ENCODE measurements at places on chromosomes 7 and 10.

- no peak for DNase-seq
Measured at GRCh38 chr10:132785723-132786475, at the start of gene NKX6-2. NKX6-2 (minus strand) TSS chr10:132786147; CDS start chr10:132785948, 199 bp downstream.

DNA sequence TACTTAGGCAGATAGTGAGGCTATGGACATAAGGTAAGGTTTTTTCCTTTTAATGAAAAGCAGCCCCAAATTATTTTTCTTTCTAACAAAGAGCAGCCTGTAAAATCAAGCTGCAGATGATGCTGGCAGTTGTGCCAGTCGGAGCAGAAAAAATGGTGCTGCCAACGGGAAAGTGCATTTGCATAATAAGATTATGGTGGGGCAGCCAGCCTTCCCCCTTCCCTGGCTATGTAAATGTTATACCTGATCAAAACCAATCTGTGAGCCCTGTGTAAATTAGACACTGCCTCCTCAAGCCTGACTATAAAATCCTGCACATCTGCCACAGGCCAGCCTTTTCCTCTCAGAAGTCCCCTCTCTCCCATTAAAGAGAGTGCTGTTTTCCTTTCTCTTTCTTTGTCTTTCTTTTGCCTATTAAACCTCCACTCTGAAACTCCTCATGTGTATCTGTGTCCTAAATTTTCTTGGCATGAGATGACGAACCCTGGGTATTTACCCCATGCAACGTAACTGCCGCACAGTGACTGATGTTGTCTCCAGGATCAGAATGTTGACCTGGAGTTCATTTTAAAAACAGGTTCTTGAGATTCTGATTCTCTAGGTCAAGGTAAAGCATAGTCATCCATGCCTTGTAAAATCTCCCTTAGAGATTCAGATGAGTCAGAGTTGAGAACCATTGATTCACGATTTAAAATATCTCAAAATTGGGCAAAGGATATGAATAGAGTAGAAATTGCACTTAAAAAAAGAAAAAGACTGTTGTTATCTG lies 167.3 kb upstream of the C1GALT1 start:
- no peak for DNase-seq

DNA sequence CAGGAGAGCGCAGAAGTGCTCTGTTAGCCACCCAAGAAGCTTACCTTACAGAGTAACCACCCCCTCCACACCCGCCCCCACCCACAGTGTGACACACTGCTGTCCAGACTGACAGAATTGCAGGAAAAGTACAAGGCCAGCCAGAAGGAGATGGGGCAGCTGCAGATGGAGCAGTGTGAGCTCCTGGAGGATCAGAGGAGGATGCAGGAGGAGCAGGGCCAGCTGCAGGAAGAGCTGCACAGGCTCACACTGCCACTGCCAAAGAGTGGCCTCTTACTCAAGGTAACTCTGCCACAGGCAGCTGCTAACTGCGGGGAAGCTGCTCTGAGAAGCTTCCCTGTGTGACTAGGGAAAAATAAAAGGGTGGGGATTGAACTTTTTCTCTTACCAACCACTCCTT lies 17.6 kb downstream of the CCDC136 start:
- DNase-seq = no peak

- no peak for DNase-seq
Measured at GRCh38 chr10:117350909-117351308, 24.3 kb downstream of the PDZD8 start.

DNA sequence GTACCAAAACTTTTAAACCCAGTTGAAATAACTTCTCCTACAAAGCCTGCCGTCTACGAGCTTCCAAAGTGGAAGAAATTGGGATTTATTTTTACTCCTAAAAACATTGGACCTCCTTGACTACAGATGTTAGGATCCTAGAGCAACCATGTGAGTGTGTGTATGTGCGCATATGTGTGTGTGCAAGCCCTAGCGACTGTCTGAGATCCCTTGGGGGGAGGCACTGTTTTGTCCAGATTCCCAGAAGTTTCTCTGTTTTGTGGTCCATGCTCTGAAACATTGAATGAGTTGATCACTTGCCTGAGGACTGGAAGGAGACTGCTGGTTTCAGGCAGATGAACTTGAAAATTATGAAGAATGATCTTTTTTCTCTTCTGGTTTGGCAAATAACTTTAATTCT lies 312.3 kb upstream of the ZNF32 start:
- DNase-seq = no peak

GRCh38 chr10:10871352-10871751 lies 146.3 kb upstream of the CELF2 start:
- no peak for DNase-seq

GRCh38 chr10:45422207-45422865 lies 48.3 kb downstream of the ALOX5 start:
- DNase-seq = no peak

GRCh38 chr7:1439373-1440363 lies 19.6 kb downstream of the MICALL2 start:
- DNase-seq = no peak

DNA sequence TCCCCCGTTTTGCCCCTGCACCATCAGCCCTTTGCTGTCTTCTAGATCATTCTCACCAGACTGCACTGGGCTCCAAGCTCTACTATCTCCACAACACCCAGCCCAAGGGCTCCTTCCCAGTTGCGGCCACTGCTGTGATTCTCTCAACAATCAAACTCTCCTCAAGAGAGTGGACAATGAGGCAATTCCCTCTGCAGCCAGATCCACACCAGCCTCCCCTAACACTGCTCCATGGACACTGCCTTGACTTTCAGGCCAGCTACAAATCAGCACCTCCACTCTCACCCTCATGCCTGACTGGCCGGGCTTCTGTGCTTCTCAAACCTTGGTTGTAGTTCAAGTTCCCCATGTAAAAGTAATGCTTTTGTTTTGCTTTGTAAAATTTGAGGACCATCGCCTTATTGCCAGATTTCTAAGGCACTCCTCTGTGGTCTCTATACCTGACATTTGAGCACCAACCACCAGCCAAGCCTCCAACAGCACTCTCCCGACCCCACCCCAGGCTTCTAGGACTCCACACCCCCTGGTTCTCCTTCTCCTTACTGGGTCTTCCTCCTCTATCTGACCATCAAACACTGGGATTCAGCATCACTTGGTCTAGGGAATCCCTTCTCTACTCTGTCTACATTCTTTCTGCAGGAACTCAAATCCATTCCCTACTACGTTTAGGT lies 45.4 kb downstream of the PPIF start:
- no peak for DNase-seq

GRCh38 chr10:70890917-70891431 lies 2.6 kb upstream of the PCBD1 start:
- DNase-seq = no peak

- no peak for DNase-seq
Measured at GRCh38 chr10:59285073-59285472, 77.3 kb downstream of the FAM13C start.

DNA sequence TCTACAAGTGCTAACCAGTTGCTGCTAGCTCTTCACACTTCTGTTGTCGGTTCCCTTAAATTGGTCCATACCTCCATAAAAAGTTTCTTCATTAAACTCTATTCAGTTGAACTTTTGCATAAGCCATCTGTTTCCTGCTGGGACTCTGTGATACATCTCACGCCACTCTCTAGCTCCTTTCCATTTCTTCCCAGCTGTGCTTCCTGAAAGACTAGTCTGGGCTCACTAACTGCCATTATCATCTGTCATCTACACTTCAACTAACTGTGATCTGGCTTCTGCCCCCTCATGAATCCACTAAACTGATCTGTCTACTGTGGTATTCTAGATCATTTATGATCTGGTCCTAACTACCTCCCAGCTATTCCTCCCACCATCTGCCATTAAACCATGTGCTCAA lies 78.3 kb downstream of the ELAPOR2 start:
- DNase-seq = no peak

DNA sequence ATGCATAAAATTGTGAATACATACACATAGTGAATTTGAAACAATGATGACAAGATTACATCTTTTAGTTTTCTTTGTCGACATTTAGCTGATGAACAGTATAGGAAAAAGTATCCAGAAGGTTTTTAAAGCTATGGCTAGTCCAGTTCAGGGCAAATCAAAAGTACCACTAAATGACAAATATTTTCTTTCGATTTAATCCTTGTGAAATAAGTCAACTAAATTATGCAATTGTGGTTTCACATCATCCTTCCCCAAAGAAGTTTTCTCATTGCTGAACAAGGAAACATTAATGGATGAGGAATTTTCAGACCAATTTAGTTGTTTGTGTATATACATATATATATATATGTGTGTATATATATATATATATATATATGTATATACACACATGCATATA lies 774.0 kb downstream of the DNAJB9 start:
- DNase-seq = no peak

DNA sequence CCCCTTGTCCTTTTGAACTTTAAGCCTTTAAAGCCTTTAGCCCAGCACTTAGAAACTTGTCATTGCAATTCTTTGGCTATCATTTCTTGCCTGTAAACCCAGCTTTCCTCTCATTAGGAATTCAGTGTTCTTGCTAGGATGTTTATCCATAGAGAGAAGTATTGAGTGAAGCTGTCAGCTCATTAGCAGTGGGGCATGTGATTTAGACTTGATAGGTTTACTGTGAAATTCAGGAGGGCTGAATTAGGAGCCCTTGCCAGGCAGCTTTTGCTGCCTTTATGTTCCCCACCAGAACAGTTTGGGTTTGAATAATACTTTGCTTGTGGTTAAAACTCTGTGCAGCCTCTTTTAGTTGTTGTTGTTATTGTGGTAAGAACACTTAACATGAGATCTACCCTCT lies 39.5 kb downstream of the LHFPL3 start:
- no peak for DNase-seq

Data from stimulated activated CD4-positive, alpha-beta T cell treated with anti-CD3 and anti-CD28 coated beads, Interleukin-1b, Interleukin-23, amount 100 ng/mL, for 1 hour (primary cell).